ENCODE measurements at places on chromosomes 7 and 10.

GRCh38 chr10:126736727-126737126 is 66.2 kb upstream of the C10orf90 start:
- DNase-seq = no peak

DNA sequence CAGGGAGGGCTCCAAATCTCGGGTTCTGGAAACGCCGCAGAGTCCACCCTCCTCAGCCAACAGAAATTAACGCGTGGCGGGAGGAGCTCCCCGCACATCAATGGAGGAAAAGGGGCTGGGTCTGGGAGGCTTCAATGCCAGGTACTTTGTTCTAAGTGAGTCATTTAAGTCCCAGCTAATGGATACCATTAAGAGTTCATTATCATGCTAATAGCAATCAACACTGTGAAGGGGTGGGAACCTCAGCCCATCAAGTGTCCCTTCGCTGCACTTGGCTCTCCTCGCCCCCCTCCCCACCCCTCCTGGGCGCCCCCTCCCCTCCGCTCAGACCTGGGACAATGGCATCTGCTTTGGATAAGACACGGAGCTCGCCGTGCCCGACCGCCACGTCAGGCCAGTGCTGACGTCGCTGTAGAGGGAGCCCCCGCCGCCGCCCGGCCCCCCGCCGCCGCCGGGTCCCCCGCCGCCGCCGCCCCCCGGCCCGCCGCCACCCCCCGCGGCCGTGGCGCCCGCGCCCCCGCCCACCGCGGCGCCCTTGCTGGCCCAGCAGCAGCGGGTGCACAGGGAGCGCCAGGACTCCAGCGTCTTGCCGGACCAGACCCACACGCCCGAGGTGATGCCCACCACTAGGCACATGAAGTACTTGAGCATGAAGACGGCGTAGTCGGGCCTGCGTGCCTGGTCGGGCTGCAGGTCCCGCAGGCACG is 2.9 kb downstream of the FZD8 start:
- no peak for DNase-seq

DNA sequence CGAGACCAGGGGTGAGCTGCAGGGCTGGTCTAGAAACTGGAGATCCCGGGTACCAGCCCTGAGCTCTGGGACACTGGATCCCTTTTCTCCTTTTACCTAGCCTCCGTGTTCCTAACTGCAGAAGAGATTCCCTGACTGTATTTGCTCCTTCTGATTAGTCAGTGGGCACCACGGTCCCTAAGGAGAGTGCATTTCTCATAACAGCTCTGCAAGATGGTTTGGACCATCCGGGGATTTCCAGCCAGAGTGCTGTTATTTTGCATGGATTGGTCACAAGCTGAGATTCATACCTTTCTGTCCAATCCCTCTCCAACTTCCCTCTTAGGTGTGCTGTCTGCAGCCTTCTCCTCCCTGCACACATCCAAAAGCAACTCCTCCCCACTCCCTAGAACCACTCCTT is 122.6 kb downstream of the MYL10 start:
- DNase-seq = no peak

GRCh38 chr7:95723583-95724180 is 48.7 kb upstream of the DYNC1I1 start:
- peak; percentile 75 for DNase-seq

GRCh38 chr7:15764010-15764409 is 77.5 kb upstream of the MEOX2 start:
- no peak for DNase-seq

GRCh38 chr10:58727633-58728032 is 215.0 kb downstream of the BICC1 start:
- no peak for DNase-seq

DNA sequence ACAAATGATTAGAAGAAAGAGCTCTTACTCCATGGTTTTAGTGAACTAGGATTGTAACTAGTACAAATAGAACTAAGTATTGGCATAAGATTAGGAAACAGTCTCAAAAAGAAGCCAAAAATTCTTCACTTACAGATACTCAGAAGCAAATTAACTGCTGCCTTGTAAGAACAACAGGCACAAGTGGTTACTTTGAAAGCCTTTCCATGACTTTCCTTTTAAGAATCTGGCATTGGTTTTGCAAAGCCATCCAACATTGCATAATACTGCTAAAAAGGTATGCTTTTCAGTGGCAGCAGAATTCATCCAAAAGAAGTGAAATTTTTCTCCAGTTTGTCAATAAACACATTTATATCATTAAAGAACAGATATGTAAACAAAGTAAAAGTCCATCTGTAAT is 126.8 kb upstream of the ODAD2 start:
- no peak for DNase-seq

- DNase-seq = no peak
These were observed 714.8 kb upstream of the GALNT17 start for GRCh38 chr7:70416986-70417655.

GRCh38 chr7:77747178-77747577 is 50.9 kb downstream of the RSBN1L start:
- DNase-seq = no peak

DNA sequence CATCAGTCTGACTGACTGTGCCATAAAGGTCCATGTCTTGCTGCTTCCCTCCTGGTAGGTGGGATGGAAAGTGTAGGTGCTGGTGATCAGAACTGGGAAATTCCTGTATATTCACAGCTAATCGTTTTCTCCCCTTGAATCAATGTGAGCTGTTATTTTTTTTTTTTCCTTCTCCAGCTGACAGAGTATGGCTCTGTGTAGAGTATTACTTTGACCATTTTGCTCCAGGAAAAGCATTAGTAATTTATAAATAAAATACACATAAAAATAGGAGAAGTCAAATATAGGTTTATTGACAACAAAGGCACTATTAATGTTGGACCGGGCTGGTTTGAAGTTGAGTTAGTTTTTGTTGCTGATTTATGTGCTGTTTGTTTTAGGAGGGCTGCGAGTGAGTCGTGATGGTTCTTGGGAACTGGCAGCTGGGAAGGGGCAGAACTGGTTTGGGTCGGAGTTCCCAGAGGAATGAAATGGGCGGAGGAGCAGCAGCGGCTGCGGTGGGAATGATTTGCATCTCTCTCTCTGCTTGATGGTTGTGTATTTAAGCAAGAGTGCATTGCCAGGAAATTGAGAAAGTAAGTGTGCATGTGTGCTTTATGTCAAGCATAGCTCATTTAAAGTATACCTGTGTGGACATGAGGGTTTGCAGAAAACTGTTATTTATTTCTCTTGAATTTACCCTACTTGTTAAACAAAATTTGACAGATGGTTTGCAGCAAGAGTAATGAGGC is 80.9 kb downstream of the LRMDA start:
- DNase-seq = no peak

GRCh38 chr7:130419658-130420057 is 21.2 kb downstream of the CEP41 start:
- no peak for DNase-seq

DNA sequence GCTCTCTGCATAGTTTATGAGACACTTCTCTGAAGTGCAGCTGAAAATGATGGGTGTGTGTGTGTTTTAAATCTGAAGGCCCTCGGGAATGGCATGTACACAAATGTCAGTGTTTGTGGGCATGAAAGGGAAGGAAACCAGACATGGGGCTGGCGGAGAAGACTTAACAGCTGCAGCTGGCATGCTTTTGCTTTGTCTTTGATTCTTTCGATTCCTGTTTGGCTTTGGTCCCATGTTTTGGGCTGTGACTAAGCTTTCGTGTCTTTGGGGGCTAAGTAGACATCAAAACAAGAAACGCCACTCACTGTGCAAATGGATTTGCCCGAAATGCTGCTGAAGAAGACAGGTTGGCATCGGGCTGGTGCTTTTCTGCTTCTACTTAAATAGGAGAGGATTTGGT is 179.3 kb downstream of the PFKFB3 start:
- peak; percentile 10 for DNase-seq

GRCh38 chr7:151847136-151847535 is 29.8 kb downstream of the PRKAG2 start:
- DNase-seq = no peak

- no peak for DNase-seq
These were observed 252.5 kb downstream of the ANKRD7 start for GRCh38 chr7:118477036-118477435.

DNA sequence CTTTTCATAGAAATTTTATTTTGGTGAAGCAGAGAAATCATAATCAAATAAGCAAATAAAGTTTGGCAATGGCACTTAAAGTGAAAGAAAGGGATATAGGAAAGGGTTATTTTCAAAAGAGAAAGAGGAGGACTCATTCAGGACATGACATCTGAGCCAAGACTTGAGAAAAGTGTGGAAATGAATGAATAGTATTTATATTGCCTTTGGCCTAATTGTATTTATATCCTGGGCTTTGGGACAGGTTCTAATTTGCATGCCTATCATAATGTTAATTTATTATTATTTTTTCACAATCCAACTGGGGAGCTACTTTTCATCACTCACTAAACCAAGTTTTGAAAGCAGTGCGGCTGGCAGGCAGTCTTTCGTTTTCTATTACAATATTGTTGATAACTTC is 376.8 kb downstream of the HGF start:
- no peak for DNase-seq

Measured in dermis microvascular lymphatic vessel endothelial cell (primary cell).